ENCODE measurements at places on chromosomes 1 and 21.

DNA sequence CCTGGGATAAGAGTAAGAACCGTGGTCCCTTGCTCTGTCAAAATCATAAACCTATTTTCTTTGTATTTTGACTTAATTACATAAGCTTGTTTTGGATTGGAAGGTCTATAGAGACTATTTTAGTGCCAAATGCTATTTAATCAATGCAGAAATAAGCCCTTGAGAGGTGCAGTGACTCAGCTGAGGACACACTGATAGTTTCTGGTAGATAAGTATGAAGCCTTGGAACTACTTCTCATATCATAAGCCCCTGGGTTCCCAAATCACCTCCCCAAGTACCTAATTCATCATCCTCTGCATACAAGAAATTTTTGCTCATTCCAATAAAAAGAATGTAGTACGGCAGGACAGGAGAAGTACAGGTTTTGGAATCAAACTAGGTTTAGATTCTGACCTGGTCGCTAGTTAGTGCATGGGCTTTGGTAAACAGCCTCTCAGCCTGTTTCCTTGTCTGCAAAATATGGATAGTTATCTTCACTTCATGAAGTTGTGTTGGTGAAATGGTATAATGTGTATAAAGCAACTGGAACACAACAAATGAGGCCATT lies 3.3 kb upstream of the CD55 start:
- no peak for DNase-seq

DNA sequence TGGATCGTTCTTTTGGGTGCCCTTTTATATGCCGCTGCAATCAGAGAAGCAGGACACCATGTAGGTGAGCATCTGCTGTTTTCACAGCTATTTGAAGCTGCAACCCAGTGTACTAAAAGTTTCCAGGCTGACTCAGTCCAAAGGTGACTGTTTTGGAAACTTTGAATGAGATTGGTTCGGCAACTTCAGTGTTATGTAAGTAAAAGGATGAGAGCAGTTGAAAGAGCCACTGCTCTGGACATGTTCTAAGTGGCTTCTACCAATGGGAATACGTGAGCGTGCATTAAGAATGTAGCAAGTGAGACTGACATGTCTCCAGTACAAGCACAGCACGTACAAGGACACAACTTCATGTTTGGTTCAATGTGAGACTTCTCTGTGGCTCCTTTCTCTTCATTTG lies 55.6 kb downstream of the DDR2 start:
- DNase-seq, result no peak

- DNase-seq, result no peak
These were observed 226.3 kb downstream of the SETD4 start for GRCh38 chr21:35833991-35834390.

- no peak for DNase-seq
These were observed 601.1 kb downstream of the USP25 start for GRCh38 chr21:16330908-16331268.

DNA sequence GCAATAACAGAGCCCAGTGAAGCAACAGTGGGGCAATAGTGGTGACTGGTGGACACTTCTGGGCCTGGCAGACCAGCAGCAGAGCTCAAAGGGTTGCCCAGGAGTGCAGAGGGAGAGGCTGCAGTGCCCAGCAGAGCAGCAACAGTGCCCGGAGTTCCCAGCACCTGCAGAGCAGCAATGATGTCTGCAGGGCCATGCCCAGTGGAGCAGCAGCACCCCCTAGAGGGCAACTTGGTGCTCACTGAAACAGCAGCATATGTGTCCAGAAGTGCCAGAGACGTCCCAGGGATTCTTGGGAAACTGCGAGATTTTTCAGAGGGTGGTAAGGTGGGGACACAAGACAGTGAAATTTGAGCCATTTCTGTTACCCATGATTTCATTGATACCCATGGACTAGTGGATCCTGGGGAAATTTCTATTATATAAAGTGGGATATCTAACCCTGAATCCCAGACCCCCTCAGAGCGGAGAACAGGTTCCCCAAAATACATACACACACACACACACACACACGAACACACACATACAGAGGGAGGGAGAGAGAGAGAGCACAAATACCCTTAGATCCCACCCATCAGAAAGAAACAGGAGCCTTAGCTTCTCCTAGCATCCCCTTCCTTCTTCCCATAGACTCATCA lies 156.9 kb upstream of the GJB5 start:
- peak; percentile 24 for DNase-seq

- DNase-seq, result no peak
These were observed 12.7 kb upstream of the FOXE3 start for GRCh38 chr1:47403321-47403910.

DNA sequence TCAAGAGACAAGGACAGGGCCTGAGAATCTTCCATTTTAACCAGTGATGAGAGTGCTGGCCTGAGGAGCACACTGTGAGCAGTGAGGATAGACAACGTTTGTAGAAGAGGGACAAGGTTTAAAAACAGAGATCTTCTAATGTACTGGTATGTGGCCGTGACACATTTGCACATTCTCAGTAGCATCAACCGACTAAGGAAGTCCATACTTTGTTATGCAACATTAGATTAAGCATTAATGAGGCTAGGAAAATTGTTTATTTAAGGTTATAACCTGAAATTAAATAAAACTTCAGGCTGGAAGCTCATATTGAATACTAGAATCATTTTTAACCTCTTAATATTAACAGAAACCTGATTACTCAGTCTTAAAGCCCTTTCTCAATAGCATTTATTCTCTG lies 99.0 kb downstream of the SLC45A1 start:
- no peak for DNase-seq

DNA sequence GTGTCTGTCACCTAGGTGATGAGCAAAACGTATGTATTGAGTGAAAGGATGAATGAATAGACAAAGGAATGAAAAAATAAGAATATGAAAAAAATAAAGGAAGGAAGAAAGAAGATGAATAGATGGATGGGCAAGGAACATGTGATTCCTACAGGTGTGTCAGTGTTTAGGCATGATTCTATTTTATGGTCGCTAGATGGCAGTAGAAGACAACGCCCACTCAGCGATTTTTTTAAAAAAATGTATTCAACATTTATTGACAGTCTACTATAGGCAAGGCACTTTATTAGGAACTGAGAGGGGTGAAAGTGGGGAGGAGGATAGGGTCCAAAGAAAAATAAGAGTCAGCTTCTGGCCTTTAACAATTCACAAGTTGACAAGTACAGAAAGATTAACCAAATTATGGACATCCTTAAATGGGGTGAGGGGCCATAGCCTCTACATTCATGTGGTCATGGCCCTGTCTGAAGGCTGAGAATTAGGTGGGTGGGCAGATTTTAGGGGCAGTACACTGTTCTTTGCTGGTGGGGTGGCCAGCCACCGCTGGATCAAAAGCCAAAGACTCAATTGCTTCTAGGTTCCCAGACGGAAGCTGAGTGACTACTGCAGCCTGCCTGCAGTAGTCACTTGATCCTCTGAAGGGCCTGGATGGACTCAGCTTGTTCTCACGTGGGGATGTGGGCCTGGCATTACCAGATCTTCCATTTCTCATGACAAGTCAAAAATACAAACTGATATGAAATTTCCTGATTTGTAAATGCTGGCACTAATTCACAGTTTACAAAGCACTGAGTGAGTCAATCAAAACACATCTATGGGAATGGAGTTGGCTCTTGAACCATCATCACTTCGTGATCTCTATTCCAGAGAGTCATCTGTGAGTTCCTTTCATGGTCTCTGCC lies 83.9 kb downstream of the FASLG start:
- no peak for DNase-seq

GRCh38 chr1:156578055-156578454 lies 1.5 kb upstream of the TTC24 start:
- DNase-seq, result no peak

GRCh38 chr1:3419415-3420204 lies 34.9 kb upstream of the ARHGEF16 start:
- DNase-seq, result no peak

GRCh38 chr1:83693427-83694126 lies 305.4 kb downstream of the TTLL7 start:
- DNase-seq, result no peak

DNA sequence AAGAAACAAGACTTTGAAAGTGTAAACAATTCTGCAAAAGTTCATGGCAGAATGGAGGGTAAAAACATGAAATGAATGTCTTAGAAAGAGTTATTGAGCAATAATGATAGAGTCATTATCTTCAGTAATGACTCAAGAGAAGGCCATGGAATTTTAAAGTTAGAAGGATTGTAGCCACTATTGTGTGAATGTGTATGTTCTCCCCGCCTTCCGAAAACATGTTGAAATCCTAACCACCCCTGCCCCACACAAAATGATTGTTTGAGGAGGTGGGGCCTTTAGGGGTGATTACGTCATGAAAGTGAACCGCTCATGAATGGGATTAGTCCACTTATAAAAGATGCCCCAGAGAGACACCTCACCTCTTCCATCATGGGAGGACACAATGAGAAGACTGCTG lies 93.8 kb upstream of the CCDC190 start:
- DNase-seq, result no peak

- DNase-seq, result no peak
These were observed 1812.9 kb downstream of the PLA2G4A start for GRCh38 chr1:188641566-188642211.

DNA sequence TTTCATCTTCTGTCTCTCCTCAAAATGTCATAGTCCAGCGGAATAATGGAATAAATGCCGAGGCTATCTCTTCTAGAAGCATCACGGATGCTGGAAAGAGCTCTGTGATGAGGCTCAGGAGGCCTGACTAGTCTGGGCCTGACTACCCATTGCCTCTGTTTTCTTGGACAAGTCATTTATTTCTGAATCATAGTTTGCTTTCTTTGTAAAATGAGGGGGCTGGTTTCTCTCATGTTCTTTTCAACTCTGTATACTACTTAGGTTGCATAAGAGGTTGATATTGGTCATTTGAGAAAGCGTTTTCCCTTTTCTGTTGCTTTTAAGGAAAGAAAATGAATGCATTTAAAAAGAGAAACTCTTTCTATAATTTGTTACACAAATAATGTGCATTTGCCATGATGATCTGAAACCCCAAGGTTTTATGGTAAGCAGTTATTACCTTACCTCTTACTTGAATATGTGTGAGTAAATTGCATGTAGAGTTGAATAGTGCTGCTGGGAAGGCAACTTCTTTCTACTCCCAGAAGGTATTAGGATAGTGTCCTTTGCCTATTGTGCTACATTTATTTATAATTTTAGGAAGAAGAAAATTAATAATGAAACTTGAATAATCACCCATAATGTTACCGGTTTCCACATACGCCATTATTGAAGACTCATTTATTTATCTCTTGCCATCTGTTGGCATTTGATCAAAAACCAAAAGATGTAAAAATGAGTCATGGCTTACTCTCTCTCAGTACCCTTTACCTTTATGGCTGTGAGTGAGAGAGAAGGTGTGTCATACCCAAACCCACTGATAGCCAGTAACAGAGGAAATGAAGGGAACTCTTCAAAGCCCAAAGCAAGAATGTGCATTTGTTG lies 179.1 kb downstream of the FASLG start:
- DNase-seq, result peak; percentile 37

GRCh38 chr1:246809473-246809872 lies 85.3 kb downstream of the SCCPDH start:
- DNase-seq, result no peak

GRCh38 chr1:60573726-60574409 lies 500.3 kb upstream of the C1orf87 start:
- no peak for DNase-seq

GRCh38 chr1:208242146-208242545 lies 2.0 kb downstream of the PLXNA2 start:
- no peak for DNase-seq

- no peak for DNase-seq
These were observed 87.4 kb downstream of the GREM2 start for GRCh38 chr1:240524356-240525069.

DNA sequence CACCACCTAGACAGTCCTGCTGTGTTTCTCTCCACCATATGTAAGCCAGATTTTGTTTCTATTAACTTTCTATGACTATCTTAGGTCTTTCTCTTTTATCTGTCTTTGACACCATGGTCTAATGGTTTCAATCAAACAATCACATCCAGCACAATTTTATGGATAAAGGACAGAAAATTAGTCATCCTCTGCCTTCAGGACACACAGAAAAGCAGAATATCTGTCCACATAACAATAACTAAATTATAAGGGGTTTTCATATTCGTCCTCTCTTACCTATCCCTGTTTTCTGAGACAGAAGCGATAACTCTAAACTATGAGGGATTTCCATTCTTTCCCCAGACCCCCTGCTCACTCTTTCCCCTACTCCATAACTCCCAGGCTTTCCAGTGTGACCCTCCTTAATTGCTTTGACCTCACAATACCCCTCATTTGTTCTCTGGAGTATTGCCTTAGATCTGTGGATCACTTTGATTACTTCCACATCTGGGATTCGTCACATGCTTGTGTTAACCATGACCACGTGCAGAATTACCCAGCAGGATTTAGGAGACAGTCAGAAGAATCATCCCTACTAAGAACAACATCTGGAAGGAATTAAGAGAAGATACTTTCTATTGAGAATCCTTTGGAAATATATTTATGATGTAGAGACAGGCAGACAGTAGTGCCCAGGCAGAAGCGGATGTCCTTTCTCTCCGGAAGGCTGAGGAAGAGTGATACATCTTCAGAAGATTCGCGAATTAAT lies 108.2 kb upstream of the GREM2 start:
- no peak for DNase-seq

GRCh38 chr1:31529999-31530684 lies 46.2 kb upstream of the TINAGL1 start:
- no peak for DNase-seq

DNA sequence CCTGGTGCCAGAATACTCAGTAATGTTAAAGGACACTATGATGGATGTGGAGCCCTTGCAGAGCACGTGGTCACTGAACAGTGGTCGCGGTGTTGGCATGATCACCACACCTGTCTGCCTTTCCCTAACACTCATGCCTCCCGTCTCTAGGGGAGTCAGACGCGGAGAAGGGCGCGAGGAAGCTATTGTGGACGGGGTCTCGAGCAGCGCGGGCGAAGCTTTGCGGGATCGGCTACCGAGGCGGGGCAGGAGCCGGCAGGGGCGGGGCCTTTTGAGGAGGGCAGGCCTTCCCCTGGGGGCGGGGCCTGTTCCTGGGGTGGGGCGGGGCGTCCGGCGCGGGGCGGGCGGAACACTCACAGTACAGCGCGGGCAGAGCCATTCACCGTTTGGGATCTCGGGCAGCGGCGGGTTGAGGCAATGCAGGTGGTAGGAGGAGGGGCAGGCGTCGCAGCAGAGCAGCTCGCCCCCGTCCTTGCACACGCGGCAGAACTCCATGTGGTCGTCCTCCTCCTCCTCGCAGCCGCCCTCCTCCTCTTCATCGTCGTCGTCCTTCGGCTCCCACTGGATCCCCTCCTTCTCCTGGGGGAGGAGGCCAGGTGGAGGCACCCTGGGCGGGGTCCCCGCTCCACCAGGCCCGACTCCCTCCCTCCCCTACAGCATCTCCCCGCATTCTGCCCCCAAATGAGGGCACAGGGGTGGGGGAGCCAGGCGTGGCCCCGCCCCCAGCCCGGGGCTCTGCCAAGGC lies 31.5 kb downstream of the CHD5 start:
- DNase-seq, result peak; percentile 56

DNA sequence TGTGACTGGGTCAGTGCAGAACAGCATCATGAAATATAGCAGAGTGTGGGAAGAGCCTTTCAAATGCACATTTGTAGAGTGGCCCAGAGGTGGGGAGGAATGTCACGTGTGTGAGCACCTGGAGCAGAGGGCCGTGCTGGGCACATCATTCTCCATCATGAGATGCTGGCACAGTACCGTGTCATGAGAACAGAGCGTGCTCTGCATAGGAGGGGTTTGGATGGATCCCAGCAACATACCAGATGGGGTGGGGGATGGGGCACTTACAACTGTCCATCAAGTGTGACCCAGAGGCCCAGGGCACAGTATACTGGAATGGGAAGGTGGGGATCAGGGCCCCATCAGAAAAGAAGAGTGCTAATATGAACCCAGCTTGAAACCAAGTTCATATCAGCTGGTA lies 182.0 kb downstream of the LMX1A start:
- DNase-seq, result no peak

GRCh38 chr1:104973516-104973915 lies 1223.8 kb downstream of the AMY1C start:
- no peak for DNase-seq

All from GM06990 (cell line).